ENCODE measurements at places on chromosomes 1 and 21.

- DNase-seq: no peak
These were observed 49.8 kb upstream of the FBXO28 start for GRCh38 chr1:224064150-224064549.

GRCh38 chr1:197695961-197696360 lies 79.3 kb downstream of the DENND1B start:
- DNase-seq: no peak

DNA sequence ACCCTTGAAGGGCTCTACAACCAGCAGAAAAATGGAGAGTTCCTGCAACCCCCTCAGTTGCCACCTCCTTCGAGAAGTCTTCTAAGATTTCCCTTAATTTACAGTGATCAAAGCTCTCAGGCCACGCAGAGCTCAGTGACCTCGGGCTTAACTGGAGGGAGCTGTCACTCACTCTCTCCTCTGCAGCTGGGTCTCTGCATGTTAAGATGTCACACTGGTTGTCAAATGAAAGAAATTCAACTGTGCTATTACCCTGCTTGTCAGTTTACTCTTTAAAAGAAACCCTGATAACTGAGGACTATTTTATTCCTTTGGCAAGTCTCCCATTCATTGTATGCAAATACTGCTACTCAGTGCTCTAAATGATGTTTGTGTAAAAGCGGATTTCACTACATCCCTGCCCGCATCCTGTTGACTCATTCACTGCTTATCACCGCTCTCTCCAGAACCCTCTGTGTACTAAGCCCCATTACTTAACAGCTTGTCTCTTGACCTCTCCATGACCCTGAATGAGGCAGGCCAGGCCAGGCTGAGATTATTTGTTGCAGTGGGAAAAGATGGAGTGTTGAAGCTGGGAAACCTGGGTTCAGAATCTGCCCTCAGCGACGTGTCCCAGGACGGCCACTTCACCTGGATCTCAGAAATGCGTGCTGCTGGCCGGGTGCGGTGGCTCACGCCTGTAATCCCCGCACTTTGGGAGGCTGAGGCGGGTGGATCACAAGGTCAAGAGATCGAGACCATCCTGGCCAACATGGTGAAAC lies 13.7 kb downstream of the DHRS3 start:
- peak; percentile 50 for DNase-seq

DNA sequence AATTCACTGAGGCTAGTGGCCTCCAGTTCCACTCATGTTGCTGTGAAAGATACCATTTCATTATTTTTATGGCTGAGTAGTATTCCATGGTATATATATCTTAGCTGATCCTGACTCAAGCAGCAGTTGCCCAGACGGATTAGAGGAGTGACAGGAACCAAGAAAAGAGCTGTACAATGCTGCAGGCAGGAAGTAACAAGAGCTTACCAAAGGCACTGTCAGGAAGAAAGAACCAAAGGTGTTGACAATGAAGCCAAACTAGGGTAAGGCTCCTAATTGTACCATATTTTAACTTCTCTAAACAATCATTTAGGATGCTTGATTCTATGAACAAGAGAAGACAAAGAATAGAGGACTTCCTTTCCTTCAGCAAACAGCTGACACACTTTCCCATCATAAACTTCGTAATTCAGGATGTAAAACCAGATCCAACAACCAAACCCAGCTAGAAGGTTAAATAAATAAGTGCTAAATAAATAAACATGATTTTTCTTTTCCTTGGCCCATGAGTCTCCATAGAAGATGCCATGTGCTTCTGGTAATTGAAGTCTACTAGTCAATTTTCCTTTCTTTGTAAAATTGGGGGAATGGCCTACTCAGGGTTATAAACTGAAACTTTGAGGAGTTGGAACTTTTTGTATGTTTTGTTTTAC lies 248.2 kb upstream of the SGIP1 start:
- DNase-seq: no peak

DNA sequence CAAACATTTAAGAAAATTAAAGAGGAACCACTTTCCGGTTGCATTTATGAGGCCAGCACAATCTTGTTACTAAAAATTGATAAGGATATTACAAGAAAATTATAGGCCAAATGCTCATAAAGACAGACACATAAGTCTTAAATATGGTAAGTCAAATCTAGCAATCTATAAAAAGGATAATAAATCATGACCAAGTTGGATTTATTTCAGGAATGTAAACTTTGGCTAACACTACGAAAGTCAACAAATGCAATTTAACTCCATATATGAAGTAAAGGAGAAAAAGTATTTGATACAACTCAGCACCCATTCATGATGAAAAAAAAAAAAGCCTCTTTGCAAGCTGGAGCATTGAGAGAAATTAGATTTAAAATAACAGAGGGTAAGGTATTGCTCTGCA lies 6.3 kb downstream of the HHAT start:
- no peak for DNase-seq

GRCh38 chr1:29967261-29967660 lies 730.9 kb downstream of the PTPRU start:
- DNase-seq: no peak

DNA sequence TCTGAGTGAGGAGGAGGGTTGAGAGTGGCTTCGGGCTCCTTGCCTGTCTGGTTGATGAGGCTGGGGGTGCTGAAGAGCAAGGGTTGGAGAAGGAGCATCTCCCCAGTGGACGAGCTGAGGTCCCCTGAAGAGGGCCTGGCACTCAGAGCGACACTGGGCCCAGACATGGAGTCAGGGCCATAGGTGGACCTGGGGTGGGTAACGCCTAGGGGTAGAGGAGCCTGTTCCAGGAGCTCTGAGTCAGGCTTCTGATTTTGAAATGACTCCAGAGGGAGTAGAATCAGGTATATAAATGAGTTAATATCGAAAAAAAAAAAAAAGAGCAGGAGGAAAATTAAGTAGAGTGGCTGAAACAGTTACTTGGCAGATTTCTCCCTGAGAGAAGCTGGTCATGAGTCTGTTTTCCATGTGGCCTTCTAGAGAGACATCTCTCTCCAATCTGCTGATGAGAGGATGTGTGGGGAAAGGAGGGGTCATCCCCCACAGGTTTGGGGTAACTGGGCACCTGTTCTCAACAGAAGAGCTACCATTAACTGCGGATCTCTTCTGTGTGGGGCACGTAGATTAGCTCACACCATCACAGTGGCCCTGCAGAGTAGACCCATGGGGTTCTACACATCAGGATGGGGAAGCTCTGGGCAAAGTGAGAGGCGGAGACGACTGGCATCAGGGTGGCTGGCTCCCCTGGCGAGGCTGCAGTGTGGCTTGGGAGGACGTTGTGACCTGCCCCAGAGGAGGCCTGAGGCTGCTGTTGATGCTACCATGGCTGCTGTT lies 115.5 kb downstream of the DHRS3 start:
- DNase-seq: no peak

DNA sequence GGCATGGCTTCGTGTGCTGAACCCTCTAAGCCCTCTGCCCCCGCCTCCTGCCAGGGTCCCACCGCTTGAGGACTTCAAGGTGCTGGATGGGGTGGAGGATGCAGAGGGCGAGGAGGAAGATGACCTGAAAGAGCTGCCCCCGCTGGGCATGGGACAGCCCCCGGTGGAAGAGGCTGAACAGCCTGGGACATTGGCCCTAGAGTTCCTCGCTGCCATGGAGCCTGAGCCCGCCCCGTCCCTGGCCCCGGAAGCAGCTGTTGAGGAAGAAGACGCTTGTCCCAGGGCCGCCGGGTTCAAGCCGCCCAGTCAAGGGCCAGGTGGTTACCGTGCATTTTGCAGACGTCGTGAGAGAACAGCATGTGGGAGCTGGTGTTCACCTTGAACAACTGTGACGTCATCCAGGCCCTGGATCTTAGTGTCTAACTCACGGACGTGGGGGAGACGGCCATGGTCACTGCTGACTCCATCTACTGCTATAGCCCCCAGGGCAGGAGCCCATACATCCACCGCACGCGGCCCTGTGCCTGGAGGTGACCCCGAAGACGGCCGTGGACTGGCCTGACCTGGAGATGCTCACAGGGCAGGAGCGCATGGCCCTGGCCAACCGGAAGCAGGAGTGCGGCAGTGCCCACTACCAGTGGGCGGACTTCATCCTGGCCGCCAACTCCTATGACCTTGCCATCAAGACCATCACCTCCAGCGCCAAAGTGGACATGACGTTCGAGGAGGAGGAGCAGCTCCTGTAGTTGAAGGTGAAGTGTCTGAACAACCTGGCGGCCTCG lies 90.1 kb downstream of the PPP1R12B start:
- DNase-seq: no peak

- DNase-seq: peak; percentile 12
These were observed 800 bp downstream of the DR1 start for GRCh38 chr1:93346421-93346993.

DNA sequence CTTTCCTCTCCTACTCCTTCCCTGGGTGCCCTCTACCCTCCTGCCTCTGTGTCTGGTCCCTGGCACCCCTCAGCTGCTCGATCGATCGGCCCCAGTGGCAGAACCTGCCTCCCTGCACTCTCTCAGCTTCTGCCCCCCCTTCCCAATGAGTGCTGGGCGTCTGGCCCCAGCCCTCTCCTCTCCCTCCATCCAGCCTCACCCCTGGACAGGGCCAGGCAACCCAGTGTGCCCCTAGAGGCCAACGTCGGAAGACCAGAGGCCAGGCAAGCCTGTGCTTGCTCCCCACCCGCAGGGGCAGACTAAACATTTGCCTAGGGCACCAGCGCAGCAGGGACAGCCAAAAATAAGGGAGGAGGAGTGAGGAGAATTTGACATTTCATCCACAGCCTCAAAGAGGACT lies 43.5 kb downstream of the LGR6 start:
- no peak for DNase-seq

DNA sequence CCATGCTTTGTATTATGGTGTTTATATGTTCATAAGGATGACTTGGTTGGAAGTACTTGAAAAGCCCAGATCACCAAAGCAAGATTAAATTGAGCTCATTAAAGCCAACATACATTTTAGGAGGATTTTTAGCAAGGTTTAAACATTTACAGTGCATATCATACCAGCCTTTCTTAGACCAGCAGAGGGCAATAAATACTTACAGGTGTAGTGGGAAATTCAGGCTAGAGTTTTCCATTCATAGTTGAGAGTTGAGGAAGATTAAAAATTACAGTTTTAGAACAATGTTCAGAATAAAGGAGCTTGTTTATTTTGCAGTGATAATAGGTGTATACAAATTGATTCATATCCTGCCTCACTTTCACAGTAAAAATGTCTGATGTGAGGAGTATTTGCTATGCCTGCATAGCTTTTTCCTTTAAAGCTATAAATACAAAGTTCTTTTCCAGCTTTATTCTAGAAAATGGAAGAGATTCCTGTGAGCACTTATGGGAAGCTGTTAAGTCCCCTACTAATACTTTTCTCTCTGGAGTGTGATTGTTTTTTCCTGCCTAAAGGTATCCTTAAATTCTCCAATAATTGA lies 35.3 kb downstream of the DTL start:
- DNase-seq: no peak

- DNase-seq: no peak
These were observed 401.3 kb downstream of the HHAT start for GRCh38 chr1:210730023-210730422.

- no peak for DNase-seq
These were observed 73.6 kb upstream of the ZRANB2 start for GRCh38 chr1:71154429-71154828.

DNA sequence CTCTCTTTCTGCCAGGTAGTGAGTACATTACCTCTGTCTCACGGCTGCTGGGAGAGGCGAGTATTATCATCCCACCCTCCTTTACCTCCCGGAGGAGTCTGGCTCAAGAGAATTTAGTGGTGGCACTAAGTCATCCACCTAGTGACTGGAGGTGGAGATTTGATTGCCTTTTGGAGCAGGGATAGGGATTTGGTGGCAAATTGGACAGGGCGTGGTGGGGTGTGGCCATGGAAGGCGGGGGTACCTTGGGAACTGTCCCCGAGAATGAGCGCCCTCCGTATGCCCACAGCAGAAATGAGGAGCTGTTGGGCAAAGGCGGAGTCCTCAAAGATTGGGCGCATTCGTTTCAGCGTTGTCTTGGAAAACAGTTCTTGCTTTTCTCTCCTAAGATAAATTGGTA lies 32.1 kb upstream of the HMGN1 start:
- DNase-seq: no peak

DNA sequence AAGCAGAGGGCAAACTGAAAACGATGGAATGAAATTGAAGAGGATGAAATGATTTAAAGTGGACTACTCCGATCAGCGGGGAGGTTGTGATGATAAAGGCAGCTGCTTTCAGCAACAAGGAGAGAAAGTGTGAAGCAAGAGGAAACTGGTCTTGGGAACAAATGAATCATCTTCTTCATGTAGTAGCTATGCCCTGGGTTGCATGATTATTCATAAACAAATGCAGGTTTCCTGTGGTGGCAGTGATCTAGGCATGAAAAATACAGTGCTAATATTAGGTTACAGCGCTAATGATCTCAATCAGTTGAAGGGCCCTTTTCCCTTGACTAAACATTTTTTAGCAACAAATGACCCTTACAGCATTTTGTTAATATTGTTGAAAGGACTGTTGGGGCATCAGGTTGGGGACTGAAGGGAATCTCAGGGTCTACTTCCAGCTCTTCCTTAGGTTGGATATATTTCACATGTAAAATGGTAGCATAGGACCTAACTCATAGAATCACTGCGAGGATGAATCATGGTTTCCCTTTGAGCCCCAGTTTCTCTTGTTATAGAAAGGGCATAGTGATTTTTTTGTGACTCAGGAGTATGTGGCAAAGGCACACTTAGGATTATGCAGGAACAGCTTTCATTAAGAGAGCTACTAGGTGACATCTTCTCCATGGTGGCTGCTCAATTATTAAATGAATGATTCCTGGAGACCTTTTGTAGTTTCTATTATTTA lies 1.9 kb upstream of the ZFYVE9 start:
- peak; percentile 8 for DNase-seq

- DNase-seq: no peak
These were observed 162.3 kb upstream of the CHRM3 start for GRCh38 chr1:239224100-239224499.

- no peak for DNase-seq
These were observed 18.0 kb downstream of the TMEM81 start for GRCh38 chr1:205066141-205066818.

GRCh38 chr1:110091791-110092190 lies 20.5 kb upstream of the UBL4B start:
- DNase-seq: no peak

- DNase-seq: no peak
These were observed 73.4 kb downstream of the CD2 start for GRCh38 chr1:116827607-116828105.

- no peak for DNase-seq
These were observed 463 bp upstream of the VAMP3 start for GRCh38 chr1:7770669-7770996.

GRCh38 chr1:8284127-8284526 lies 33.8 kb upstream of the SLC45A1 start:
- DNase-seq: no peak

DNA sequence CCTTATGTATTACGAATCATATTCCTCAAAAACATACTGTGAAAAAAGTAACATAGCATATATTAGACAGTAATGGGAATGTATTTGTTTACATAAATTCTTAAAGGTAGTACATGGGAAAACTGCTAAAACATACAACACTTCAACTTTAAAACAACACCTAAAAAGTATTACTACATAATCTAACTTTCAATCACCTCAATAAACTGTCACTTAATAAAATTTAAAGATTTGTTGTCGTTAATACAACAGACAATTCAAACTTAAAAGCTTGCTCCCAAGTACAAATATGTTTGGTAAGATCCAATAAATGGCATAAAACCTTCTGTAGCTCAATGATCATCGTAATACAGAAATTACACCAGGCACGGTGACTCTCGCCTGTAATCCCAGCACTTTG lies 3.7 kb downstream of the ARID4B start:
- no peak for DNase-seq

- no peak for DNase-seq
These were observed 179.3 kb downstream of the CACNA1E start for GRCh38 chr1:181662606-181663005.

- DNase-seq: no peak
These were observed 59.1 kb downstream of the USP24 start for GRCh38 chr1:55156093-55156492.

All from activated gamma-delta T cell treated with anti-CD3 and anti-CD28 coated beads, Interleukin-2, amount 50 U/mL, for 16 hours (primary cell).